Hepatic stellate cell (primary cell): ENCODE measurements at places on chromosomes 1 and 21.

- DNase-seq: no peak
Observed at GRCh38 chr1:231936983-231937775, 310.6 kb downstream of the DISC1 start.

DNA sequence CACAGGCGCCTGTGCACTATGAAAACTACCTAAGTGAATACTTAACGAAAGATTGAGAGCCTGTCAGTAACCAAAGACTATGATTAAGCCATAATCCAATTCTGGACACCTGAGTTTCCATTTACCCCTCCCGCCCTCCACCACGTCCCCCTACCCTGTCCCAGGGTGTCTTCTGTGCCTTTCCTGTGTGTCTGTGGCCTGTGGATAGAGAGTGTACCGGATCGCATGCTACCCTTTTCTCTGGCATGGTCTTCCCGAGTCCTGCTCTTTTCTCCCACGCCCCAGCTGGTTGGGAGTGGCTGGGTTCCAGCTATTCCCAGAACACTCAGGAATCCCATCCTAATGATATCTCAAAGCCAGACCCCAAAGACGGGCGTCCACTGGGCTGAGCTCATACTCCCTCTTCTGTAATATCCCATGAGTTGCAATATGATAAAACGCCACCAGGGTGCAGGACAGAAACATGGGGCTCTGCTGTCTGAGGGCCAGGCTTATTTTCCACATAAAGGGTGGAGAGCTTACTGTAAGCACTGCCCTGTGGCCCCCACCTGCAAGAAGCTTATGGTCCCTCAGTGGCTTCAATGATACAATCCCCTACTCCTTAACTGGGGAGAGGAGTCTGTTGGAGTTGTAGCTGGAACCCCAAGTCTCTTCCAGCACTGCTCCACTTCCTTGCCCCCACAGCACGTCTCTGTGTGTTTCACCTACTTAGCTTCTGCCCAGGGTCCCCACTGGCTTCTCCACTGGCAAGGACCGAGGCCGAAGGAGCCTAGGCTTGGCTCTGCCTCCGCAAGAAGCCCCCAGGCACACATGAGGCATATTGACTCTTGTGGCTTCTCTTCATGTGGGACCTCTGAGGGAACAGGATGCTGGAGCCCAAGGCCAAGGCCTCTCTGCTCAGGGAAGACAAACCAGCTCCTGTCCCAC, 17.6 kb upstream of the ALX3 start:
- DNase-seq: peak; percentile 84

- peak; percentile 5 for DNase-seq
Observed at GRCh38 chr1:20936216-20936615, 149.1 kb upstream of the HP1BP3 start.

DNA sequence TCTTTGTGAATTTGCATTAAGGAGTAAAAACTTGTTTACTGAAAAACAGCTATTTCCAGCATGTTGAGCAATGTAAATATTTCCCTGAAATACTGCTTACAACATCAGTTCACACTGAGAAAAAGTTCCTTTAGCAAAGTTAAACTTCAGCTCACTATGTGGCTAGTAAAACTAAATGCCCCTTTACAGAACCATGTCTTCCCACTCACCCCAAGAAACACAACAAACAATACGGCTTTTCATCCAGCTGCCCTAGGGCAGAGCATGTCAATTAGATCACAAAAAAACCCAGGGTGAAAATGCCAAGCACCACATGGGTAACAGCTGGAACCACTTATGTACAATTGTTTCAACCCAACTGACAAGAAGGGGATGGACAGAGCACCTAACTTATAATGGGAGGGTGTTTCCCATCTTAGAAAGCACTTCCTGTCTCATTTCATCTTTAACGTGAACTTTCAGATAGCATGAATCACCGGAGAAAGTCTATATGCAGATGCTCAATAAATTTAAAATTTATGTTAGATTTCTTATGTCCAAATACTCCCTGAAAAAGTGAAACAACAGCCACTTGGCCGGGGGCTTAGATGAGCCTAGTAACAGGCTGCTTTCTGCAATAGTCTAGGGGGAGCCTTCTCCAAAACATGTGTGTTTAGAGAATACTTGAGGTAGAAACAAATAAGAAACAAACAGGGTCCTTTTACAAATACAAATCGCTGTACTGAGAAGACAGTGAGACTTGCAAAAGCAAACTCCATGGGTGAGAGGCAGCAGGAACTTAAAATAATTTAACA, 6.6 kb downstream of the NID1 start:
- DNase-seq: no peak
